HuH-7.5 (cell line): ENCODE measurements at places on chromosomes 16 and 17.

GRCh38 chr17:56926704-56927103, 12.9 kb upstream of the TRIM25 start:
- no peak for DNase-seq

GRCh38 chr17:8160741-8161221, 2.0 kb downstream of the VAMP2 start:
- DNase-seq, result no peak

DNA sequence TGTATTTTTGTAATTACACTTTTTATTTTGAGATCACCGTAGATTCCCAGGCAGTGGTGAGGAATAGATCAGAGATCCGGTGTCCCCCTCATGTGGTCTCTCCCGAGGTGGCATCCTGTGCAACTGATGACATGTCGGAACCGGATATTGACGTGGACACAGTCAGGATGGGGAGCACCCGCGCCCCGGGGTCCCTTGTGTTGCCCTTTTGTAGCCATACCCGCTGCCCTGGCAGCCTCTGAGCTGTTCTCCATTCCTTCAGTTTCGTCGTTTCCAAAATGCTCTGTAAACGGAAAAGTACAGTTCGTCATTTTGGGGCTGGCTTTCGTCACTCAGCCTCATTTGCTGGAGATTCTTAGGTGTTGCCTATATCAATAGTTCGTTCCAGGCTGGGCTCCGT, 14.2 kb downstream of the JPH3 start:
- DNase-seq, result no peak

DNA sequence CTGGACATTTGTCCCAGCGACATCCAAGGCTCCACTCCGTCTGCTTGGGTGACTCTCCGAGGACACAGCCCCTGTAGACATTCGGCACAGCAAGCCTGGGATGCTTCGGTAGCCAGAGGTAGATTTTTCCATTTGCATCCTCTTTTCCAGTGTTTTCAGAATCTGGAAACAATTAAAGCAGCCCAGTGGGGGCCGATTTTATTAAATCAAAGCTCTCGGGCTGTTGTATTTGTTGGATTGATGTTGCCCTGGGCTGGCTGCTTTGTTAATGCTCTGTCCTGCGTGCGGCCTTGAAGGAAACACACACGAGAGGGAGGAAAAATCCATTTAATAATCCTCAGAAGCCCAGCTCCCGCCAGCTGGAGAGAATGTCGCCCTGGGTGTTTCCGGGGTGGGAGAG, 158.1 kb upstream of the CIBAR2 start:
- no peak for DNase-seq

- DNase-seq, result no peak
Measured at GRCh38 chr17:63185420-63185819, 219.4 kb downstream of the TANC2 start.

GRCh38 chr17:50596191-50597037, 35.9 kb downstream of the CACNA1G start:
- peak; percentile 78 for DNase-seq

GRCh38 chr17:82882715-82883418, 43.0 kb upstream of the ZNF750 start:
- DNase-seq, result no peak

DNA sequence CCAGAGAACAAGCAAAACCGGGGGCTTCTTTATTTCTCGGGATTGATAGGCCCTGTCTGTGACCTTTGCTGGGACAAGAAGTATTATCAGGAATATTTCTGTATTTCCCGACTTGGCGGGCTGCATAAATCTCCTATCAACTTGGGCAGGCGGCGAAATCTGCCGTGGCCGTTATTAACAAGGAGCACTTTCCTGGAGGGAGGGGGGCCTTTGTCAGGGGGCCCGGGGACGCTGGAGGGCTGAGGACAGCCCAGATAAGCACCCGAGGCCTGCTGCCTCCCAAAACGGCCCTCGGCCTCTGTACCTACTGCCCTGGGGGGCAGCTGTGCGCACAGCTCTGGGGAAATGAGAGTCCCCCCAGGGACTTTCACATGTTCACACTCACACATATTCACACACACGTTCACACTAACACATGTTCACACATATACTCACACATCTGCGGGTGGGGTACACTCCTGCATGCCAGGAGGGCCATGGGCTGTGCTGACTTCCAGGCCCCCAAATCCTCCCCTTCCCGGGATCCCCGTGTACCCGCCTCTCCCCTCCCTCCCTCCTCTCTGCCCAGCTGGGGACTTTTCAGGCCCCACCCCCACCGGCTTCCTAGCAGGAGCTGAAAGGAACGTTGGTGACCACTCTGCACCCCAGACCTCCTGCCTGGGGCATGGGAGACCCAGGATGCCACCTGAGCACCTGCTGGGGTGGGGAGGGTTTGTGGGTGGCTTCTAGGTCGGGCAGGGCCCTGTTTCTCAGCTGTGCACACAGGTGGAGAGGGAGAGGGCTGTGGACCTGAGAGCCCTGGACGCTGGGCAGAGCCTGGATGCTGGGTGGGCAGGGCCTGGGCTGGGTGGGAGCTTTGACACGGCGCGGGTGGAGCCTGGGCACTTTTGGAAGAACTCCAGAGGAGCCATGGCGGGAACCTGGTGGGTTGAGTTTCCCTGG, 24.3 kb upstream of the GSE1 start:
- DNase-seq, result no peak

DNA sequence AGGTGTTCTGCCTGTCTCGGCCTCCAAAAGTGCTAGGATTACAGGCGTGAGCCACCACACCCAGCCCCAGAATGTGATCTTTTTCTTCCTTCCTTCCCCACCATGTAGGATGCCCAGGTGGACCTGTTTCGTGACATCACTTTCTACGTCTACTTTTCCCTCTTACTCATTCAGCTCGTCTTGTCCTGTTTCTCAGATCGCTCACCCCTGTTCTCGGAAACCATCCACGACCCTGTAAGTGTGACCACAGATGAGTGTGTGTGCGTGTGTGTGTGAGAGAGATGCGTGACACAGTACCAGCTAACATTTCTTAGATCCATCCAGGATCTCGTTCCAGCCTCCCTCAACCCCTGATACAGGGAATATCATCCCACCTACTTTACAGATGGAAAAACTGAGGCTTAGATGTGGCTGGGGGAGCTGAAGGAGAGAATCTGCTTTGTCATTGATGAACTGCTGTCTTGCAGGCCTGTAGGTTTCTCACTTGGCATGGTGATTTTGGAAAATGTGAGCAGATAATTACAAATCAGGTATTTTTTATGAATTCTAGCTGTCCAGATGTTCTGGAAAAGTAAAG, 67.1 kb downstream of the ABCC1 start:
- DNase-seq, result no peak

- DNase-seq, result no peak
Measured at GRCh38 chr17:45046537-45047125, 4.8 kb downstream of the DCAKD start.

- no peak for DNase-seq
Measured at GRCh38 chr16:86831366-86831765, 253.0 kb downstream of the FOXL1 start.

DNA sequence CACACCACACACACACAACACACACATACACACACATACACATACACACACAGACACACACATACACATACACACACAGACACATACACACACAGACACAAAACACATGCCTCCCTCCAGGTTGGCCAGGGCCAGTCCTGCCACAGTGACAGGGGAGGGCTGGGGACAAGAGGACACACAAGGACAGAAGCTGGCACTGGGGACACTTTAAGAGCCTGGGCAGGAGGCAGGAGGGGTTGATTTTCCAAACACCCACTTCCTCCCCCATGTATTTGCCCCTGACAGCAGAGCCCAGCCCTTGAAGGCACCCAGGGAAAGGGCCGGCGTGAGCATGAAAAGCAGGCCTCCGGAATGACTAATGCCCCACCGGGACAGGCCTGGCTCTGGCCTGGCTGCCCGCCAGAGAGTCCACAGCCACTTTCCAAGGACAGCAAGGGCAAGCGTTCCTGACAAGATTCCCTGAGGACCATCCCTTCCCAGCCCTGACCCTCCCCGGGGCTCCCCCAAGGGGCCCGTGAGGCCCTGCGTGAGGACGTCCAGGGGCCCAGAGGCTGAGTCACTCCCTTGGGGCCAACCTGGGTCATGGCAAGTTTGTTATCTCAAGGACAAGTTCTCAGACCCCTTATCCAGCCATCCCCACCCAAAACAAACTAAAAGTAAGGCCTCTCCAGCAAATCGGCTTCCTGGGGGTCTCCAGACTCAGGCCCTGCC, 235.6 kb downstream of the ZNF423 start:
- DNase-seq, result peak; percentile 25

DNA sequence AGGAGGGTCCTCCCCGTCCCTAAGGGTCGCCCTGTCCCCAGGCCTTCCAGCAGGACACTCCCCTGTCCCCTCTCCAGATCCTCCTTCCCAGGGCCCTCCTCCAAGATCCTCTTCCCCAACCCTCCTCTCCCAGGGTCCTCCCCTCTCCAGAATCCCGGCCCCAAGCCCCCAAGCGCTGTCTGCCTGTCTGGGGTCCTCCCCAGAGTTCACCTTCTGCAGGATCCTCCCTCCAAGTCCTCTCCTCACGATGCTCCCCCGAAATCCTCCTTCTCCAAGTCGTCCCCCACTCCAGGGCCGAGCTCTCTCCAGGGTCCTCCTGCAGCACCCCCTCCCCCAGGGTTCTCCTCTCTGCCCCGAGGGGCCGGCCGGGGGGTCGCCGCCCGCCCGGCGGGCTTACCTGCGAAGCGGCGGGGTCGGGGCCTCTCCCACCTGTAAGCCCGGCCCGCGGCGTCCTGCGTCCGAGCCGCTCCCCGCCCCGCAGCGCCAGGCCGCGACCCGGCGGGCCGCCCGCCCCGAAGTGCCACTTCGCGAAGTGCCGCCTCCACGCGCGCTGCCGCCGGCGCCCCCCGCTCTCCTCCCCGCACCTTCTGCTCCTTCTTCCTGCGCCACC, 678 bp upstream of the BAIAP2 start:
- no peak for DNase-seq

GRCh38 chr16:57800200-57801097, 1.8 kb downstream of the KIFC3 start:
- no peak for DNase-seq

GRCh38 chr17:29621751-29622194, 939 bp downstream of the CORO6 start:
- no peak for DNase-seq

GRCh38 chr16:85321509-85322271, 209.4 kb upstream of the CIBAR2 start:
- no peak for DNase-seq

DNA sequence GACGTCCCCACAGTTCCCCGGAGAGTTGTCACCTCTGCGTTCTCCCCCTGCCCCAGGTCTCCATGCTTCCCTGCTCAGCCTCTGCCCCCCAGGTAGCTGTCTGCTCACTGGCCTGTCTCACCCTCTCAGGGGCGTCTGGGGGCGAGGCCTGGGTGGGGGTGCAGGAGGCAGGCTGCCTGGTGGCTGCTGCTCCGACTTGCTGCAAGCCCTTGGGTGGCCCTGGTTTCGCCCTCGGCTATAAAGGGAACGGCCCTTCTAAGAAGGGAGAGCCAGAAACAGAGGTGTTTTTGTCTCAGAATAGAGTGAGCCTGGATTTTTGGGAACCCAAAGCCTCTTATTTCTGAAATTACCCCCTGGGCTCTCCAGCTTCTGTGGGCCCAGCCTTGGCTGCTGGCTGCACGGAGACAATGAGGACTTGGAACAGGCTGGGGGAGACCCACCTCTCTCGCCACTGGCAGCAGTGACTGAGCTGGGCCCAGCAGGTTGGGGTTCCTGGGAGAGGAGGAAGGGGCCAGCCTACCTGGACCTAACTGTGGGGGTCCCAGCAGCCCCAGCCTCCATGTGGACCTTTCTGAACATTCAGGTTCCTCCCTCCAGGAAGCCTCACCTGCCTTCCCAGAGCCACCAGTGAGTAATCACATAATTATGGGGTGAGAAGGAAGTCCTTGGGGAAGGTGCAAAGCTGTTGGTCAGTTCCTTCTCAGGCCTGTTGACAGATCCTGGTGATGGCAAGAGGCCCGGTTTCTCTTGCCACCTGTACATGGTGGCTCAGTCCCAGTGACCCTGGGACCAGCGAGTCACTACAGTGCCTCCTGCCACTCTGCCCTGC, 15.5 kb upstream of the SPNS2 start:
- no peak for DNase-seq

DNA sequence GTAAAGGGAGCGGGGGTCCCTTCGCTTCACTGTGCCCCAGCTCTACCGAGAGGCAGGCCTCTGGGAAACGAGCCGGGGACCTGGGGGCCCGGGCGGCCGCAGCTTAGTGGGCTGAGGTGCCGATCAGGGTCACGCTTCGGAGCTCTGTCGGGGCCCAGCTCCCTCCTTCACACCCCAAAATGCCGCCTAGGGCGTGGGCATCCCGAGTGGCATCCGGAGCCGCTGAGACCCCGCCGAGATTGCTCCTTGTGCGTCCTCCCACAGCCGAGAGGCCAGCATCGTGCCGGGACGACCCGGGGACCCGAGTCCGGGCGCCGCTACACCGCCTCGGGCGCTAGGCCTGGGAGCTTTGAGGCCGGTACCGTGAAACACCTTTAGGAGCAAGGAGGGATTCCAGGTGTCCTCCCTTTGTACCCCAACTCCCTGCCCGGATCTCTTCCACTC, 1.3 kb downstream of the SALL1 start:
- no peak for DNase-seq

DNA sequence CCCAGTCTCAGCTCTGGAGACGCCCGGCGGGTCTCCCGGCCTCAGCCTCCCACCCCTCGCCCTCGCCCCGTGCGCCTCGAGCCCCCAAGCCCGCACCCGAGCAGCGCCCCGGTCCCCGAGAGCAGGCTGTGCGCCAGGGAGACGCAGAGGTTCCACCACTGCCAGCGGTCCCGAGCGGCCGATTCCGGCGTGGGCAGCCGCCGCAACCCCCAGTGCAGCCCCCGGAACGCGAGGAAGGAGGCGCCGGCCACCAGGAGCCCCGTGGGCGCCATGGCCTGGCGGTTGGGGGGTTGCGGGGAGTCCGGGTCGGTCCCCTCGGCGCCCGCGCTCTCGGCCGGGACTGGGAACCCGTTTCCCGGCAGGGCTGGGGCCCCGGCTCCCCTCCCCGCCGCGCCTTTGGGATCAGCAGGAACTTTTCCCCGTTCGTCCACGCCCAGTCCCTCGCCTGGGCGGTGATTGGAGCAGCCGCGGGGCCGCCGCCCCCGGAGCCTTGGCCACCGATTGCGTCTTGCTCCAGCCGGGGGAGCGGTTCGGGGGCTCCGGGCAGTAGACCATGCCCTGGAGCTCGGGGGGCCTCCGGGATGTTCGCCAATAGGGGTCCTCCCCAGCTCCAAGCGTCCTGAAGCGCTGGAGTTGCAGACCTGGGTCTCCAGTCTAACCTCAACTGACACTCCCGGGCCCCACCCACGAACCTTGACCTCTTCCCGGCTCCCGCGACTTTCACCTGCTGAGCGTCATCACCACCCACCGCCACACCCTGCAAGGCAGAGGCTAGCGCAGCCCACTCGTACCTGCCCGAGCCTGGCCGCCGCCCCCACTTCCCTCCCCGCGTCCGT, at the start of gene TLCD2:
Gene TLCD2, minus strand, starts transcription at position 407 of the 836 bp plus-strand sequence. Its CDS starts 135 bp downstream, at position 272.
- DNase-seq, result peak; percentile 75

- DNase-seq, result no peak
Measured at GRCh38 chr16:86018487-86018886, 119.5 kb downstream of the IRF8 start.
